Memory B cell (primary cell): ENCODE measurements at places on chromosomes 7 and 10.

GRCh38 chr7:156780724-156781455 is 112.1 kb downstream of the LMBR1 start:
- DNase-seq: peak; percentile 14

- no peak for DNase-seq
Observed at GRCh38 chr10:5503477-5503835, 4.1 kb upstream of the CALML5 start.

DNA sequence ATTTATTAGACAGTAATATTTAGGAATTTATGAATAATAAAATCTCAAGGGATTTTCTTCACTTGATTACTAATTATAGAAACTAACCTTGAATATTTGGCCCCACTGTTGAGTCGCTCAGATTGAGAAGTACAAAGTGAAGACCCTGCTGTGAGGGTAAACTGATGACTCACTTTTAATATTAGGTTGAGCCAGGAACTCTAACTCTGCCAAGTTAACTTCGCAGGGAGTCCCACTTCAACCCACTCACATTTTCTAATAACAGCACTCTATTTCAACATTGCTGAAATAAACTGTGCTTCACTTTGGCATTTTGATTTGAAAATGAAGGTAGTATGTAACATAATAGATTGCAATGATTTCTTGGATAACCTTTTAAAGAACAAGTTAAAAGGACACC is 200.7 kb downstream of the POLR1F start:
- DNase-seq: no peak

DNA sequence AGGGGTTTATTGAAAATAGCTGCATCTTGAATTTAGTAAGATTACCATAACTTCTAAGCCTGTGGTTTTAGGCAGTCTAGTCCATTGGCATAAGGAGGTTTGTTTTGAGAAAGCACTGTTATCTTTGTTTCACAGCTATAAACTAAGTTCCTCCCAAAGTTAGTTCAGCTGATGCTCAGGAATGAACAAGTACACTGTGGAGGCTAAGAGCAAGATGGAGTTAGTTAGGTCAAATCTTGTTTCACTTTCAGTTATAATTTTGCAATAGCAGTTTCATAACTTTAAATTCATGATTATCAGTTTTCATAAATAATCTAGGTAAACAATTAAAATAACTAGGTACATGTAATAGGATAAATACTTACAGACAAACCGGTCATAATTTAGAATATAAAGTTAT is 15.4 kb downstream of the SEC61G start:
- DNase-seq: no peak

- no peak for DNase-seq
Observed at GRCh38 chr7:45024126-45024744, 24.2 kb downstream of the CCM2 start.

DNA sequence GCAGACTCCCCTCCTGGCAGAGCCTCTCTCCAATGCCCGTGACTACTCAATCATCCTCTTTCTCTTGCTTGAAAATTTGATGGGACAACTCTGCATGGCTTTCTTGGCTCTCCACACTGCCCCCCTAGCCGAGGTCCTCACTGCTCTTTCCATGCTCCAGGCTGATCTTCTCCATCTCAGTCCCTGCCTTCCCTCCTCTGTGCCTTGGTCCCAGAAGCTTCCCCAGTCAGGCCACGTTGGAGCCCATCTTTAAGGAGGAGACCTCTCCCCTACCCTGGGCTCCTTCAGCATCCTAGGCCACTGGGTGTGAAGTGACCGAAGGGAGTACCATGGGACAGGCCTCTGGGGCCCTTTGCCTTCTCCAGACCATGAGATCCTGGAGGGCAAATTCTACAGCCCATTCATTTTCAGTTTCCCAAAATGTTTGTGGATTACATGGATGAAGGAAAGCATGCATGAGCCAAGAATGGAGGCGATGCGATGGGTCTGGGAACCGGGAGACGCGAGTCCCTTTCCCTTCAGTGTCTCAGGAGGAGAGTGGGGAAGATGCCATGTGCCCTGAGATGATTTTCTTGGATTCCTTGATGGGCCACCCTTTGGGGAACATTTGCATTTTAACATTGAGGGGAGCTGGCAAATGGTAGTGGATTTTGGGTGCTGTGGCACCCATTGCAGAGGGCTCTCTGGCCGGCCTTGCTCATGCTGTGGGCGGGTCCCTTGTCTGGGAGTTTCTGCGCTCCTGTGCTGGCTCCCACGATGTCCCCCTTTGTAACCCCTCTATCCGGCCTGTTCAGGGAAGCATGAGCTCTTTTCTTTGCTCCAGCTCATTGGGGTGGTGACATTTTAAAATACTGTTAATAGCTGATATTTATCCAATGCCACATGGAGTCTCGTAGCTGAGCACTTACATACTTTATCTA is 376.6 kb downstream of the RPS24 start:
- no peak for DNase-seq

DNA sequence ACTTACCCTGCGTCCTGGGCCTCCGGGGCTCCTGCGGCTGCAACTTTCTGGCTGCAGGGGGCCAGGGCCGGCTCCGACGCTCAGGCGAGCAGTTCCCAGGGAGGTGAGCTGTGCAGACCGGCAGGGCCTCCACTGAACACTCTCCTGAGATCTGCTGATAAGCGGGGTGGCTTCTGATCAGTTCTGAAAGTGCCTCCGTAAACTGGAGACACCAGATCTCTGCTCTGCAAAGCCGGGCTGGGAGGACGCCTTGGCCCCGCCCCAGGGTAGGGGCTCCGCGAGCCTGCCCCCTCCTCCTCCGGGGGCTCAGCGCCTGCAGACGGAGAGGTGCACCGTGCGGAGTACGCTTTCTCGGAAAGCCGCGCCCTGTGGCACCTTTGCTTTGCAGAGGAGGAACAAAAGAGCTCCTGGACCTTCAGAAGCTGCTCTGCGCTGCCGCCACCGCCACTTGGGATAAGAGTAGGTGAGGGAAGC is 141.3 kb upstream of the VKORC1L1 start:
- DNase-seq: no peak

- no peak for DNase-seq
Observed at GRCh38 chr7:85521108-85521694, 334.3 kb upstream of the SEMA3D start.

- no peak for DNase-seq
Observed at GRCh38 chr7:82655965-82656364, 212.4 kb upstream of the CACNA2D1 start.

DNA sequence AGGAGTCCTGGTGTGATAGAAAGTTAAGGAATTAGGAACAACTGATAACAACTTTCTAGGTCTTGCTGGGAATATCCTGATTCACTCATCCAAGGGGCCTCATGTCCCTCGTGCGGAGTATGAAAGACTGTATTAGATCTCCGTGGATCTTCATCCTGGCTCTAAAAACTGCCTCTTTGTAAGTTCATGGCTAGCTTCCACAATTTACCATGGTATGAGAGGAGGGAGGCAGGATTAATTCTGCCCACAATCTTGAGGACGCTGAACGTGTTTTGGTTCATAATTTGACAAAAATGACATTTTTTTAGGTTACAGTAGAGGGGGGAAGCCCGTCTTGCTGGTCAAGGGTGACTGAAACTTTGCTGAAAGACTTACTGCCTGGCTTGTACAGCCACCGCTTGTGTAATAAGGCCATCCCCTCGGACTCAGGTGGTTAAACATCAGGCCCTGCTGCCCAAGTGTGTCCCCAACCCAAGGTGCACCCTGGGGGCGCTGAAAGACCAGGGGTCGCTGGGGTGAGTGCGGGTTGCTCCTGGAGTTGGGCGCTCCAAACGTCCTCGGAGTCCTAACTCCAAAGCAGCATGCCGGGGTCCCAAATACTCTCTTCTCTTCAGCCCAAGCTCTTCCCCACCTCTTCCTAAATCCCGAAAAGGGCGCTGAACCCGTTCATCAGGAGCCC is 733 bp downstream of the HIBADH start:
- DNase-seq: peak; percentile 11

DNA sequence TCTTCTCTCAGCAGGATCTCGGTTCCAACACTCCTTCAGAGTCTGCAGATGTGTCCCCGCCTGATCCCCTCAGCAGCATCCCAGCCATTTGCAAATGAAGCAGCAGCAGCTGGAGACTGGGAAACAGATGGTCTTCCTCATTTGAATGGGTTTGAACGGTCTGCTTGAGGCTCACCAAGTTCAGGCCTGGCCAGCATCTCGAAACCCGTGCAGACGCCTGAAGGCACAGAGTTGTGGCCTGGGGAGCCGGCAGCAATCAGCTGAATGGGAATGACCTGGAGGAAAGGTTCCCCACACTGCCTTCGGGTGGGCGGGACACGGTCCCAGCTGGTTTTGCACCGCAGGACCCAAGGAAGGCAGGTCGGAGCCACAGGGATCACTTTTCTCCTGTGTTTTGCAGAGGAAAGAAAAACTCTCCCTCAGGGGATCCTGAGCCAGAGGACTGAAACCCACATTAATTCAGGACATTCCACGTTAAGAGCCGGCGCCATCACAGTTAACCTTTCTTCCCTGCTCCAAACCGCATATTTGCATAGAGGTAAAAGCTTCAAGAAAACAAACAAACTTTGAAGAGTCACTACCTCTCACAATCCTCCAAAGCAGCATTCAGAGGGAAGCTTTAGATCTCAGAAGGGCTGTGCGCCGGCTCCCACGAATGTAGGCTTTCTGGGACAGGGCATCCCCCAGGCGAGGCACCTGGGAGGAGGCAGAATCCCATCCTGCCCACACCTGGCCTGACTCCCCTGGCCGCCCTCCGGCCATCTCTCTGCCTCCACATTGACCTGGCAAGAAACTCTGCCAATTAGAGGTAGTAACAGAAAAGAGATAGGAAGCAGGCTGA is 17.7 kb downstream of the FGFR2 start:
- no peak for DNase-seq

DNA sequence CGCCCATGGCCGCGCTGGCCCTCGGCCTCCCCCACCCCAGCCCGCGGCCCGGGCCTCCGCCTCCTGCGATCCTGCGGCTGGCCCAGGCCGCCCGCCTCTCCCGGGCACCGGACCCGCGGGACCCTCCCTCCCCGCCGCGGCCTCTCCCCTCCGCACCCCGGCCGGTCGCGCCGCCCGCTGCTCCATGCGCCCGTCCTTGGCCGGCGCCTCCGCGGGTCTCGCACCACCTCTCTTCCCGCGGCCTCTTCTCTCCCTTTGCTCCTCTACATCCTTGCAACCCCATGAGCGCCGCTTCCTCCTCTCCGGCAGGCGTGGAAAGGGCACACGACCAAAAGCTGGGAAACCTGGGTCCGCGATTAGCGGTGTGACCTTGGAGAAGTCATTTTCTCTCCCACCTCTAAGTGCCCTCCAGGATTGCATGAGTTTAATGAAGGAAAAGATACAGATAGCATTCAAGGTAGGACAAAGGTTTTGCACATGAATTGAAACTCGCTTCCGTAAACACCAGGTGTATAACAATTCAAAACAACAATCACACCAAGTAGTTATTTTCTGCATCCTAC is 448 bp upstream of the SRPK2 start:
- DNase-seq: peak; percentile 17

DNA sequence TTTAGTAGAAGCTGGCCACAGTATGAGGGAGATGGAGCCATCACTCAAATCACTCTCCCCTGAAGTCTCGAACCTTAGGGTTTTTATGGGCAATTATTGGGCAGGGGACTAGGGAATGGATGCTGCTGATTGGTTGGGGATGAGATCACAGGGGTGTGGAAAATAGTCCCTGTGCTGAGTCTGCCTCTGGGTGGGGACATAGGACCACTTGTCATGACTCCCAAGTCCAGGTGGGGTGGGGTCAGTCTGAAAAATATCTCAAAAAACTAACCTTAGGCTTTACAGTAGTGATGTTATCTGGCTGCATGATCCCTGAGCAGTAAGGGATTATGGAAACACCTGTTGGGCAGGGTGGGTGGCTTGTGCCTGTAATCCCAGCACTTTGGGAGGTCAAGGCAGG is 98.6 kb downstream of the XRCC2 start:
- DNase-seq: no peak
